ENCODE measurements at places on chromosomes 13 and 19. TPM values are rescaled to one million over a fixed set of nuclear protein-coding genes. Genes with fewer than 3 reads are reported as not detected.

Gene ZNF490
- polyA plus RNA-seq = 3.3 TPM

Gene NCCRP1
- polyA plus RNA-seq = 3.4 TPM

Gene HSH2D
- polyA plus RNA-seq = 0.19 TPM

Gene CLDND2
- 0.79 TPM for polyA plus RNA-seq

Gene GJA3
- polyA plus RNA-seq = 13.6 TPM

Gene IGSF23
- polyA plus RNA-seq = 0.97 TPM
